ENCODE measurements at places on chromosomes 3 and 15.

DNA sequence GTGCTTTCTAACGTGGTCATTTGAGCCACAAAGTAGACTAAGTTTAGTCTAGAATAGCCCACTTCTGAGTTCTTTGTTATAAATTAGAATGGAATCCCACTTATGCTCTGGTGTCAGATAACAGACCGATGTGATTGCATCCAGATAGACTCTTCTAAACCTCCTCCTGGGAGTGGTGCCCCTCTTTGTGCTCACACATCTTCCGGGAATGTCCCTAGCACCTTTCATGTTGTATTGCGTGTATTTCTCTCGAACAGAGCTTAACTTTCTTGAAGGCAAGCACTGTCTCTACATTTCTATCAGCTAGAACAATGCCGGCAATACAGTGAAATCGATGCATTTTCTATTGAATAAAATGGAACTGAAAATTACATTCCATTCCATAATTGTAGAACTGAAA, 23.0 kb downstream of the CP start:
- DNase-seq = no peak

GRCh38 chr15:78056714-78057269, 20.7 kb downstream of the TBC1D2B start:
- no peak for DNase-seq

DNA sequence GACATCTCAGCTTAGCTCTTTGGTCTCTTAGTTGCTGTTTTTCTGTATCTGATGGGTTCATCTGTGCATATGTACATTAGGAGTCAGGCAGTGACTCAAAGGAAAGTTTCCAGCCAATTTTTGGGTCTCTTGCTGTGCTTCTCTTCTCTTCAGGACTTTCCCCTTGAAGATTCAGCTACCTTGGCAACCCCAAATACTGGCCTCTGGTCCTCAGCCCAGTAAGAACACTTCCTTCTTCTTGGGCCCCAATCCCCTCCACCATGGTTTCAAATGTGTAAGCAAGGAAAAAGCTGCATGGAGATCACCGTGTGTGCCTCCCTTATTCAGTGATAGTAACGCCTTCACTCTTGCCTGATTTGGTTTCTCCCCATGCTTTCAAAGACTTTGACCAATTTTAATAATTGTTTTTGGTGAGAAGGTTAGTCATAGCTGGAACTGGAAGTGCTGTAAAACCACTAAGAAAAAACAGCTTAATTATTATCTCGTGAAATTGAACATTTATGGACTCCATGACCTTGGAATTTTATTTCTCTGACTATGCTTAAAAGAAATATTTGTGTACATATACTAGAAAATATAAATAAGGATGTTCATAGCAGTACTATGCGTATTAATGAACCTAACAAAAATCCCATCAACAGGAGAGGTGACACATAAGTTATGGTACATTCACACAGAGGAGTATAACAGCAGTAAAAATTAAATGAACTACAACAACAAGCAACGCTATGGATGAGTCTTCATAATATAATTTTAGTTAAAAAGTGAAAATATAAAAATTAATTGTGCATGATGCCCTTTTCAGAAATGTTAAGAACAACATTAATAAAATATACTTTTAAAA, 125.3 kb upstream of the BCL6 start:
- DNase-seq = no peak

DNA sequence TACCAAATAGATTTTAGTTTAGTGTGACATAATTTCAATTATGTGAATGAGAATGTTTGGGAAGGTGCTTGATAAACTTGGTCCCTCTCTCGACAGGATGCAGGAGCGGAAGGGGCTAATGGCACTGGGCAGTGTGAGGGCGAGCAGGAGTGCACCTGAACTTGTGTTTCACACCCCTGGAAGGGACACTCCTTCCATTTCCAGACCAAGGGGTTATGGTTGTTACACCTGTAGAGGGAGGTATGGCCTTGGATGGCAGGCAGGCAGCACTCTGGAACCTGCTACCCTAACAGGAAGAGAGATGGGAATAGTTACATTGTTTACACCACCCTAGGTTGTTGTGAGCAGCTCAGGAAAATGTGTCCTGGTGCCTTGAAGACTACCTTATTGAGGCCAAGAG, 22.1 kb downstream of the SYNM start:
- DNase-seq = no peak

DNA sequence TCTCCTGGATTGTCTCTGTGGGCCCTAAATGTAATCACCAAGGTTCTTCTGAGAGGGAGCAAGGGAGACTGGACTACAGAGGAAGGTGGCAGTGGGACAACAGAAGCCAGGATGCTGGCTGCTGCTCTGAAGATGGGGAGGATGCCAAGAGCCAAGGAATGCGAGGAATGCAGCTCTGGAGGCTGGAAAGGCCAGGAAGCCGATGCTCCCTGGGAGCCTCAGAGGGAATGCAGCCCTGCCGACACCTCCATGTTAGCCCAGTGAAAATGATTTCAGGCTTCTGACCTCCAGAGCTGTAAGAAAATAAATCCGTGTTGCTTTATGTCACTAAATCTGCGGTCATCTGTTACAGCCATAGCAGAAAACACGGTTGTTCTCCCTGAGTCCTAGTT, 44.1 kb downstream of the UMPS start:
- DNase-seq = no peak

- DNase-seq = no peak
Observed at GRCh38 chr3:168371846-168372245, 276.1 kb upstream of the GOLIM4 start.

GRCh38 chr15:94036156-94036555, 195.2 kb upstream of the MCTP2 start:
- DNase-seq = no peak

DNA sequence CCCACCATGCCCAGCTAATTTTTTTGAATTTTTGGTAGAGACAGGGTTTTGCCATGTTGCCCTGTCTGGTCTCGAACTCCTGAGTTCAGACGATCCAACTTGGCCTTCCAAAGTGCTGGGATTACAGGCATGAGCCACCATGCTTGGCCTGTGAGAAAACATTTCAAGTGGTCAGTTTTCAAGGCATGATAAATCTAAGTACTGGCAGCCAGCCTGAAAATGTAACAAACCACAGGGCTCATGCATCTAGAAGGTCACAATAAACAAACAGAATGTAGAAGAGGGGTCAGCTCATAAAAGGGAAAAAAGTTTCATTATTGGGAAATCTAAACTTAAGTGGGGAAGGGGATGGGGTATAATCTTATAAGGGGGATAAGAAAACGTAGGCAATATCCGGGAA, 39.9 kb downstream of the PPCDC start:
- DNase-seq = no peak

DNA sequence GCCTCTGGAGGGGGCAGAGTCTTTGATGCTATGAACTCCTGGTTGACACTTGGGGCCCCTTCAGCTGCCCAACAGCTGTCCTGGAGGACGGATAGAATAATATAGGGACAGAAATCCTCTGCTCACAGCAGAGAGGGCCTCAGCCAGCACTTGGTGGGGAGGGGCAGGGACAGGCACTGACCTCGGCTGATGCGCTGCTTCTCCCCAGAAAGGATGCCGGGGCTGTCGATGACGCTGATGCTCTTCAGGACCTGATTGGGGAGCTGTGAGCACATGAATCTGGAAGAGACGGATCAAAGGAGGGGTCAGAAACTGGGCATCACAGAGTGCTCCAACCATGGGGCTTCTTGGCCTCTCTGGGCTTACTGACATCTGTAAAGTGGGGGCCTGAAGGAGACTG, 29.5 kb downstream of the EHD4 start:
- no peak for DNase-seq

DNA sequence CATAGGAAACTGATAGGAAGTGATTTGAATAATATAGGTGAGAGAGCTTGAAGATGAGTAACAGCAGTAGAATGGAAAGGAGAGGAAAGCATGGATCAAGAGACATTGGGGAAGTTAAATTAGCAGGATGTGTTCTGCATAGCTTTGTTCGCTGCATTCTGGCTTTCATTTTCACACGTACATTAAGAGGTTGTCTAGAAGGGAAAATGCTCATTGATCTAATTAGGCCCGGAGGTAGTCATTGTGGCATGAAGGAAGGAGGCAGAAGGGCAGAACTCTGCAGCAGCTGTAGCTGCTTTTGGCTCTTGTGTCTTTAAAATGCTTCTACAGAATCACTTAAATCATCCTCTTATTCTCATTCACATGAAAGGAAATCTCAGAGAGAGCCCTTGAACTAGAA, 40.3 kb downstream of the KCNAB1 start:
- DNase-seq = no peak

DNA sequence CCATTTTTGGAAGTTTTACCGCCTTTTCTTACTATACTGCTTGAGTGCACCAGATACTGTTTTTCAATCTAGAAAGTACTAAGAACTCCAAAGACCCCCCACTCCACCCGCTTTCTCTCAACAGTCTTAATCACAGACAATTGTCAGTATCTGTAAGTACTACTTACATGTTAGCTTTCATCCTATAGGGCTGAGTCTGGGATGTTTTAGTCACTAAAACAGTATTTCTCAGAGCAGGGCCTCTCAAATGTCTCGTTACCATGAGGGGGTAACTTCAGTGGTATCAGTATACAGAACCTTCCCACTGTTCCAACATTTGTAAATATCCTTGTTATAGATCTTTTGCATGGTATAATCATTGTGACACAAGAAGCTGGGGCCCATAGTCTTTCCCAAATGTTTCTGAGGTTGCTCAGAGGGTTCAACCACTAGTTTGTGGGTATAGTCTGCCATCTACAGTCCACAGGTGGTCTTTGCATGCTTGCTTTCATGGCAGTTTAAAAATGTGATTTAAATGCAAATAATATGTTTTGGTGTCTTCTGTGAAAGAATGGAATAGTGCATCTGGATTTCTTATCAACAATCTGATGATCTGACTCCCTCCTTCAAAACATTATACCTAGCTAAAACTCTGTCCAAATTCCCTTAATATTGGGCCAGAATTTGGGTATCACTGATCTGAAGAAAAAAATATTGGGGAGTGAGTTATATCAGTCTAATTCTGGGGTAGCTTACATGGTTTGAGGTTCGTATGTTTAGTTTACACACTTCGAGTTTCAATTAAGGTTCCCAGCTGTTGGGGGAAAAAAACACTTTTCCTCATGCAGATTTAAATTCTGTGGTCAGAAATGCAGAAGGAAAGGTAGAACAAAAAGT, 18.0 kb upstream of the DNAJC13 start:
- no peak for DNase-seq

DNA sequence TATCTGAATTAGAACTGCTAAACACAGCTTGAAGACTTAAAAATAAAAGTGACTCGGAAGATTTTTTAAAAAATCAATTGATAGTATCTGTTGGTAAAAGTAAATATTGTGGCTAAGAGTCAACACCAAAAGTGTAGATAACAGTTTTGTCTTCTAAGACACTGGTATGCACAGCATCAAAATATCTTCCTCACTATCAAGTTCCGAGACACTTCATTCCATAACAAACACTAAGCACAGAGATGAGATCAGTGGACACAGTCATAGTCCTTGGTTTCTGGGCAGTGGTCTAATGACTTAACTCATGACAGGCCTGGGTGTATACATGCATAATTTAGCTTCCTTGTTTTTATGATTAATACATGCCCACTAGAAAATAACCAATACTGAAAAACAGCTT, 63.2 kb downstream of the PXYLP1 start:
- no peak for DNase-seq

GRCh38 chr3:111581403-111582119, 13.6 kb downstream of the ZBED2 start:
- DNase-seq = no peak

DNA sequence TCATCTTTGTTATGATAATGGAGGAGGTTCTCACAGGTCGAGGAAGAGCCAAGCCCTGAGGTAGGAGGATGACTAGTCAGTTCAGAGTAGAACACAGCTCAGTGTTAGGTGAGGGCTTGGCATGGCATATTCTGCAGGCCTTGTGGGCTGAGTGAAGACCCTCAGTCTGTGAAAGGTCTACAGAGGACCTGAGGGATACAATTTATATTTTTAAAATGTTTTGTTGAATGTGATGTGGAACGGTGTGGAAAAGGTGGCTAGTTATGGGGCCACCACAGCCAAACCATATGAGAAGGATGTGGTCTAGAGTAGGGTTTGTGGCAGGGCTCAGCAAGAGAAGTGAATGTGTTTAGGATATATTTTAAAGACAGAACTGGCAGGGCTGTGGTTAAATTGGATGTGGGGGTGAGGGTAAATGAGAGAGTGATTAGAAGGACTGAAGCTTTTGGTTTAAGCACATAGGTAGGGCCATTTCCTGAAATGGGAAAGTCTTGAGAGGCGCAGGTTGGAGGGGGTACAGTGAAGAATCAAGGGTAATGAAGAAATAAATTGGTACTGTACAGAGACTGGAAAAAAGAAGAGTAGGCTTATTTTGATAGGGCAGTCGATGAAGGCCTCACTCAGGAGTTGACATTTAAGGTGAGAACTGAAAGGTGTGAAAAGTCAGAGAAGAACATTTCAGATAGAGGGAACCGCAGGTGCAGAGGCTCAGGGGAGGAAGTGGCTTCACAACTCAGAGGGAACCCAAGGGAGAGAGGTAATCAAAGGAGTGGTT, 60.5 kb downstream of the SPTSSB start:
- no peak for DNase-seq

- DNase-seq = no peak
Observed at GRCh38 chr3:55042591-55042990, 114.7 kb upstream of the LRTM1 start.

DNA sequence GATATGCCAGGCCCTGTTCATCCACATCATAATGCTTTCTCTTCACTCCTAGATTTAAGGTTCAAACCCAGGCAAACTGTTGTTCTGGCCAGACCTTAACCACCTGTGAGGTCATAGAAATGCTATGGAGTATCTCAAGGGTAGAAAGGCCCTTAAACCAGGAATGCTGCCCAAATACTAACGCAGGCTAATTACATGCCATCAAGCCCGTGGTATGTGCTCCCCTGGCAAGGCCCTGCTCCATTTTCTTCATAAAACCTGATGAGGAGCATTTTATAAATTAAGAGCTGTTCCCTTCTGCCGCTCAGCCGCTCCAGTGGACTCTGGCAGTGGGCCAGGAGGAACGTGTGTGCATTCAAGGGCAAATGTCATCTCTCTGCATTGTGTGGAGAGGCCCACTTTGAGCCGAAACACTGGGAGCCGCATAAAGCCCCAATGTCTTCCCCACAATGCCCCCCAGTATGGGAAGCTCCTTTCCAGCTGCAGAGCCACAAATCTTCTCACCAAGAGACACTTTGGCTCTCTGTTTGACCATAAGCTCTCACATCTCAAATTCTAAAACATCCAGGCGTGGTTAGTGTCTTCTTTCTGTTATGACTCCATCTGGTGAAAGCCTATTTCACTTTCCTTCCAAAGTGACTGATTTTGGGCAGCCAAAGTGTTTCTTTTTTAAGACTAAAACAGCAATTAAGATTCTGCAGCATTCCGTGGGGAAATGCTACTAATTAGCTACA, 210.8 kb upstream of the NR2E3 start:
- DNase-seq = peak; percentile 24

- no peak for DNase-seq
Observed at GRCh38 chr3:169072494-169072893, 591.0 kb downstream of the MECOM start.

DNA sequence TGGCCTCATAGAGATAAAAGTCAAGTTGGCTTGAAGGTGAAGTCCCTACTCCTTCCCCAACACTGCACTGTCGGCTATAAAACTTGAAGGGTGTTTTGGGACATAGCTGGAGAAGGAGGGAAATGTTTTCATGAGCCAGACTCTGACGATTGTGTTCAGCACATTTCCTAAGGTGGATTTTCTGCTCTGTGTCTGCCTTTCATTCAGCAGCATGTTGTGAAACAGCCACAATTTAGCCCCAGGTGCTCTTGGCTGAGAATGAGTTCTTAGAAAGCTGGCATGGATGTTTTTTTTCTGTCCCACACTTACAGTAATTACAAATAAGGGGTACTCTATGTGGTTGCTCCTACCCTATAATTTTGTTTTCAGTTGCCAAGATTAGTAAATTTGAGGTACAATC, 492.4 kb downstream of the MCTP2 start:
- no peak for DNase-seq

All from right renal cortex interstitium (tissue), 3 donors.